Endothelial cell (in vitro differentiated cells): ENCODE measurements at places on chromosomes 3 and 15. TPM values are rescaled to one million over a fixed set of nuclear protein-coding genes. Genes with fewer than 3 reads are reported as not detected.

IGF2BP2 gene
- total RNA-seq: 165 TPM

TICRR gene
- total RNA-seq: 4.8 TPM

ZBBX gene
- 3.2 TPM for total RNA-seq

RAB6B gene
- 3.9 TPM for total RNA-seq

FMN1 gene
- 1.3 TPM for total RNA-seq

EXOG gene
- total RNA-seq: 18.3 TPM

RYR3 gene
- 4.8 TPM for total RNA-seq

TLR9 gene
- not detected for total RNA-seq

- DNase-seq: peak; percentile 49
Observed at GRCh38 chr3:143302638-143303171, 183.1 kb downstream of the CHST2 start.

DNA sequence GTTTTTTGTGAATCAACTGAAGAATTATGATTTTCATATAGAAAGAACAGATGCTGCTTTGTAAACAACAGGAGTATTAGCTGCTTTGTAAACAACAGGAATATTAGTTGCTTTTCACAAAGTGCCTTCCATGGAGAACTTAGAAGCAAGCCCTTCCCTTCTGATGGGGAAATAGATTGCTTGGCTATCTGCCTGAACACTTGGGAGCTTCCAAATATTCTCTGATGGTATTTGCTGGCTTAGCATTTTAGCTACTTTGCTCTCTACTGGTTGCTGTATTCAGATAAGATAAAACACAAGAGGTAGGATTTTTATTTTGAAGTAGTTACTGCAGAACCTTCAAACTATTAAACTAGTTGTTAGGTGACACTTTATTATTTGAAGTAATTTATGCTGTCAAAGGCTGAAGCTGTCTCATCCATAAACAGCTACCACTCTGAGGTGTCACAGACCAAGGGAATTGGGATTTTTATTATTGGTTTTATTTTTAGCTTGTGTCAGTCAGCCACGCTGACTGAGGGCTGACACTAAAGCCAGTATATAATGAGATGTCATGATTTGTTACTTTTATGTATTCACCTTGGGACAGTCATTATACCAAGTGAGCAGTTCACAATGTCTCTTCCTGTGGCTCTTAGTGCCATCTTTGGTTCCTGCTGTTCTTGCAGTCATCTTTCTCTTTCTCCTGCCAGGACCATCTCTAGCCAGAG is 50.0 kb downstream of the ZIC1 start:
- no peak for DNase-seq

- no peak for DNase-seq
Observed at GRCh38 chr15:74158855-74159650, 14.5 kb upstream of the ISLR start.

DNA sequence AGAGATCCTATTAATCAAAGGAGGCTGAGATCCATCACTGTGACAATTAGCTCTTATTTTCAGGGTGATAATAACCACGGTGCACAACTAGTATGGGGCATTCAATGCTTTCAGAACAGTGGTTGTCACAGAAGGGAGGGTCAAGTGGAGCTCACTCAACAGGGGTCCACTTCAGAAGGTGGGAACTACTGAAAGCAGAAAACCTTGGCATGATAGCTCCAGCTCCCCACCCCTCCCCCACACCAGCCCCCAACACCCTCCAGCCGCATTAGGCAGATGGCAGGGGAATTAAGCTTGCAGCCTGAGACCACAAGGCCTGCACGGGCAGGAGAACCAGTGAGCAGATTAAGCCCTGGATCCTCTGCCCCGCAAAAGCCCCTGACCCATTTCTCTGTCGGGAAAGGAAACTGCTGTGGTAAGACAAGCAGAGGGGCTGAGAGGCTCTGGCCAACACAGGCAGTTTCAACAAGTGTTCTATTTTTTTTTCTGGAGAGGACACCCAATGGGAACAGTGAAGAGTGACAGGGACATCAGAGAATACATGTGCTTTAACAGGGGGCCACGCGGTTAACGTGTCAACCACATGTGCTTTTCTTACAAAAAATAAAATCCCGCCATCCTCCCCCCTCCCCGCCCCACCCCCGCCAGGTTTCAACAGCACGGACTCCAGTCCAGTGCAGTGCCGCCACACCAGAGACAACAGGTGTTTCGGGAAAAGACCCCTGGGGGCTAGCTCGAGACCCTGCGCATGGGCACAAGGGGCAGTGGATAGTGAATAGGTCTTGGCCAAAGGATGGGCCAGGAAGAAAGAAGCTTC is 997 bp downstream of the FYCO1 start:
- no peak for DNase-seq

DNA sequence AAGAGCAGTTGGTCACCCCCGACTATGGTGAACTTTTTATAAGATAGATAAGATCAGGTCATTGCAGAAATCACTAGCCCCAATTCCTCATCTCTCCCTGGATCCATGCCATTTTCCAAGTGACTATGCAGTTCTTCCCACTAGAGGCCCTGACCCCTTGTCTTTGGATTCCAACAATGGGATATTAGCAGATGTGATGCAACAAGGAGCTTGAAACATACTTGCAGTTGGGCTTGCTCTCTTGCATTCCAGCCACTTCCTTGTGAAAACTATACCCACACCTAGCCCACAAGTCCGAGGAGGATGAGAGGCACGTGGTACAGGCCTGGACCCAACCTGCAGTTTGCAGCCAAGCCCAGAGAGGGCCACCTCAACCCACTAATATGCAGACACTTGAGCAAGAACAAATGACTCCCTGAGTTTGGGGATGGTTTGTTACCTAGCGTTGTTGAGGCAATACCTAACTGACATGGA is 60.6 kb downstream of the SUCLG2 start:
- no peak for DNase-seq

DNA sequence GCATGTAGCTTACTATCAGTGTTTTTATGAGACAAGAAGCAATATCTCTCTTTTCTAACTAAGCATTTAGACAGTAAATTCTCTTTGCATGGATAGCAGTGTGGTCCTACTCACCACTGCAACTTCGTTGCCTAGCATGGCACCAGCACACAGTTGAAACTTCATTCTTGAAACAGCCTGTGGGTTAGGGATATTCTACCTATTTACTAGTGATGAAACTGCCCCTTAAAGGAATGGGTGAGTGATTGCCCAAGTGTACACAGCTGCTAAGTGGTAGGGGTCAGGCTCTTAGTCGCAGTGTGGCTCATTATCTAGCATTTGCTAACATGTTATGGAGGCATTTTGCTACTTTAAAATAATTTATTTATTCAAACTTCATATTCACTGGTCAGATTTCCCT is 78.4 kb downstream of the CHL1 start:
- no peak for DNase-seq

GRCh38 chr3:193080821-193081365 is 160.1 kb upstream of the PLAAT1 start:
- DNase-seq: no peak

GRCh38 chr3:41436983-41437382 is 237.7 kb downstream of the CTNNB1 start:
- DNase-seq: no peak

DNA sequence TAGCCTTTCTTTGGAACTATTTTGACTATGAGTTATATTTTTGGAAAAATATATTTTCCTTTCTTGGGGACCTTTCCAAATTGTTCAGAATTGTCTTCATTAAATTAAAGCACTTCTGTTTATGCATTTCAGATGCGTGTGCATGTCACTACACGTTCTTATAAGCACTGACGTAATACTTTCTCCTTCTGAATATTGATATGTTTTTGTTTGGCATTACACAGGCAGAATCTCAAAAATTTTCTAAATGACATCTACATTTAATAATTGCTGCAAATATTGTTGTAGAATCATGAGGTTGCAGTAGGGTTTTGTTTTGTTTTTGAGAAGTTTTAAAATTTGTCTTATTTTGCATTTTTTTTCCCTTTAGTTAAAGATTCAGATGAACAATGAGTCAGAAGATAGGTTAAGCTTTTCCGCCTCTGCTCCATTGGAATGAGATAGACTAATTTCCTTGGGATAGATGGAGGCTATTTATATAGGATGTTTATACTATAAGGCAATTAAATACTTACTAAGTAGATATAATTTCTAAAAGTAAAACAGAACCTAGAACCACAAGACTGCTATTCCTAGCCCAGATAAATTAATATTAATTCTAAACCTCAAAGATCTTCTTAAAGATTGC is 110.8 kb downstream of the MBNL1 start:
- no peak for DNase-seq

- no peak for DNase-seq
Observed at GRCh38 chr15:25609371-25609770, 170.5 kb upstream of the UBE3A start.

DNA sequence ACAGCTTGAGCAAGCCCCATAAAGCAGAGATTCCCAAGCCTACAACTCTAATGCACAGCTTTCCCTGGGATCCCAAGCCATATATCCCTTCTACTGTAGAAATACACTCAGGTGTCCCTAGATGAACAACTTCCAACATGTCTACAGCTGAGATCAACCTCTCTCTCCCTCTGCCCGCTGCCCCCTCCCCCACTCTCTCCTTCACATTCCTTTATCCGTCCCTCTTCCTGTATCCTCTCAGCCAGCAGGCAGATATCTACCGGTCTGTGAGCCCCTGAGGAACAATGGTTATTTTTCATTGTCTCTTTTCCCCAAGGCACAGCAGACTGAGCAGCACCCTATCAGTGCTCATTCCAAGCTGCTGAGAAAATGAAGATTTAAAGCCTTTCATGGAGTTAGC is 138.6 kb downstream of the SUCLG2 start:
- peak; percentile 53 for DNase-seq

DNA sequence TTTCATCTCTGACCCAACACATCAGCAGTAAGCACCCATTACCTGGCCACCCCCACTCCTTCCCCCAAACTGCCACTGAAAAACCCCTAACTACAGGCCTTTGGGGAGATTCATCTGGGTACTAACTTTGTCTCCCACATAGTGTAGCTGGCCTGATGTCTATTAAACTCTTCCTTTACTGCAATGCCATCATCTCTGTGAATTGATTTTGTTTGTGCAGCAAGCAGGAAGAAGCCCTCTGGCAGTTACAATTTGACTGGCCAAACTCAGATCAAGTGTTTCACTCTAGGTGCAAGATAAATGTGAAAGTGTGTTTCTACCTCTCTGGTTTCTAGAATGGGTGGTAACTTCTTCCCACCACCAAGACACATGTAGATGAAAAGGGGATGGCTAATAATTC is 26.7 kb upstream of the OR5K4 start:
- no peak for DNase-seq

- no peak for DNase-seq
Observed at GRCh38 chr3:58000306-58001085, 7.7 kb upstream of the FLNB start.

DNA sequence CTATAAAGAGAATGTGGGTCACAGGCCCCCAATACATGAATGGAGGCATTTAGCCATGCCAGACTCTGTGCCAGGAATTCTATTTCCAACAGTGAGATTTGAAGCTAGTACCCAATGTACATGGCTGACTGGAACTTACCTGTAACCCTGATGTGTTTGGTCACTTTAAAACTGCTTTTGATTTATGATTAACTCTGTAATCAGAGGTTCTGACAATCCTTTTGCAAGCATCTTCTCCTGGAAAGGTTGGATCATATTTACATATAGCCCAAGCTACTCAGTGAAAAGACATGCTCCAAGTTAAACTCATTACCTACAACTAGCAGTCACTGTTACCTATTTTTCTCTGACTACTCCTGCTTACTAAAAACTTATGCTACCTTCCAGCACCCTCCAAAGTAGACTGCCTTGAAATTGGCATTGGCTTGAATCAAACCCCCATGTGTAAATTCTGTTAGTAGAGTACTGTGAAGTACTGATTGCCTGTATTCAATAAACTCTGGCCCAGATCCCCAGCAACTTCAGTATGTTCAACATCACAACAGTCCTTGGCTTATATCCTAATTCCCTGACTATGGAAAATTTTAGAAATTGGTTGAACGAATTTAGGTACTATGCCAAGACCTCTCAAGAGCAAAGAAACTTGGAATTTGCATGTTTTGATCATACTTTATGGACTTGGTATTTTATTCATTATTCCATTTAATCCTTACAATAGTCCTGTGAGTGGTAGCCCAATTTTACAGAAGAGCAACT is 665.6 kb upstream of the NECTIN3 start:
- DNase-seq: no peak

DNA sequence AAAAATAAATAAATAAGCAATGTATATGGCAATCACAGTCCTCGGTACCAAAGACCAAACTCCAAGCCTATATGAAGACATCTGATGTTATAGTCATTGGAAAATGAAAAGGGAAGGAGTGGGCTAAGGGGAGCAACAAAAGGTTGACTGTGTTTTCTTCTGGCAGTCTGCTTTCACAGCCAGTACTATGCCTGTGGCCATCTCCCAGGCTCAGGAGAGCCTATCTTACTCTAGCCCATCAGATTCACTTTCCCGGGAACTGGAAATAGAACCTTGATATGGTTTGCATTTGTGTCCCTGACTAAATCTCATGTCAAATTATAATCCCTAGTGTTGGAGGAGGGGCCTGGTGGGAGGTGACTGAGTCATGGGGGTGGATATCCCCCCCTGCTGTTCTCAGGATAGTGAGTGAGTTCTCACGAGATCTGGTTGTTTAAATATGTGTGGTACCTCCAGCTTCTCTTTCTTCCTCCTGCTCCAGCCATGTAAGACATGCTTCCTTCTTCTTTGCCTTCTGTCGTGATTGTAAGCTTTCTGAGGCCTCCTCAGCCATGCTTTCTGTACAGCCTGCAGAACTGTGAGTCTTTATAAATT is 105.3 kb downstream of the PLCH1 start:
- DNase-seq: no peak

DNA sequence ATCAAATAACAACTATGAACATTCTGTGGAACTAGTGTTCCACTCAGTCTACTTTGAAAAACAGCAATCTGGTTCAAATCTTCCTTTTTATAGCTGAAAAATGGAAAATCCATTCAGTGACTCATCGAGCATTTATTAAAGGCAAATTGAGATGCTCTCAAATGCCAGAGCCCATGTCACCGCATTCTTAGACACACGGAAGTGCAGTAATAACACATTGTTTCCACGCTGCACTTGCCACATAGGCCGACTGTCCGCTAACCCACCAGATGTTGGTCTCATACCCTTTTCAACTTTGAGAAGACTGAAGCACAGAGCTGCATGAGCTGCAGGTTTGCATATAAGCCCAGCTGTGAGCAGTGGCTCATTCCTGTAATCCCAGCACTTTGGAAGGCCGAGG is 95.9 kb downstream of the TMEM266 start:
- DNase-seq: no peak

DNA sequence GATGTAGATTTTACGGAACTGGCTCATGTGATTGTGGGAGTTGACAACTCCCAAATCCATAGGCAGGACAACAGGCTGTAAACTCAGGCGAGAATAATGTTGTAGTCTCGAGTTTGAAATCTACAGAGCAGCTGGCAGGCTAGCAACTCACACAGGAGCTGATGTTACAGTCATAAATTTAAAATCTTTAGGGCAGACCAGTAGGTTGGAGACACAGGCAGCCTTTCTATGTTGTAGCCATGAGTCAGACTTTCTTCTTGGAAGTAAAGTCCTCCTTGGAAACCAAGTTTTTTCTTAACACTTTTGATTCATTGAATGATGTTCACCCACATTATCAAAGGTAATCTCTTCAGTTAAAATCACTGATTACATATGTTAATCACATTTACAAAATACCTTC is 89.1 kb upstream of the ALCAM start:
- no peak for DNase-seq

GRCh38 chr15:67397139-67397538 is 123.8 kb upstream of the C15orf61 start:
- DNase-seq: no peak

- no peak for DNase-seq
Observed at GRCh38 chr3:149891621-149892020, 78.6 kb downstream of the RNF13 start.
